ENCODE measurements at places on chromosomes 6 and 20. TPM values are rescaled to one million over a fixed set of nuclear protein-coding genes. Genes with fewer than 3 reads are reported as not detected.
A peak's percentile ranks its signal among the peaks of the same experiment; 100 is the strongest.

DNA sequence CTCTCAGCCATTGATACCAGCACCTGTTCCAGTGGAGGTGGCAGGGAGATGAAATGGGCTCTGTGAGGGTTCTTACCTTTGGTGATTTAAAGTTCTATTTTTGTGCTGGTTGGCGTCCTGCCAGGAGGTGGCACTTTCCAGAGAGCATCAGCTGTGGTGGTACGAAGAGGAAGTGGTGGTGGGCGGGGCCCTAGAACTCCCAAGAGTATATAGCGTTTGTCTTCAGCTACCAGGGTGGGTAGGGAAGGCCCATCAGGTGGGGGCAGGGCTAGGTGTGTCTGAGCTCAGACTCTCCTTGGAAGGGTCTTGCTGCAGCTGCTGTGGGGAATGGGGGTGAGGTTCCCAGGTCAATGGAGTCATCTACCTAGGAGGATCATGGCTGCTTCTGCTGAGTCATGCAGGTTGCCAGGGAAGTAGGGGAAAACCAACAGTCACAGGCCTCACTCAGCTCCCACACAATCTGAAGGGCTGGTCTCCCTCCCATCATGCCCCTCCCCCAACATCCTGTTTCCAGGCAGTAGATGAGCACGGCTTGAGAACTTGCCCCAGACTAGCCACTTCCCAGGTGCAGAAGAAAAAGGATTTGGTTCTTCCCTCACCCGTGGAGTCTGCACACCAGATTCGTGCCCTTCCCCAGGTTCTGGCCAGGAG is 46.6 kb downstream of the MOXD1 start:
- peak overlapping the region; percentile 74 for H3K27ac ChIP-seq
- peaks cover 6% of the 10 kb centered on the region for H3K27me3 ChIP-seq
- H3K4me3 ChIP-seq, result peak overlapping the region; percentile 22
- peaks cover 35% of the 10 kb centered on the region for H3K4me1 ChIP-seq

The GMPR gene
- 2.1 TPM for total RNA-seq

DNA sequence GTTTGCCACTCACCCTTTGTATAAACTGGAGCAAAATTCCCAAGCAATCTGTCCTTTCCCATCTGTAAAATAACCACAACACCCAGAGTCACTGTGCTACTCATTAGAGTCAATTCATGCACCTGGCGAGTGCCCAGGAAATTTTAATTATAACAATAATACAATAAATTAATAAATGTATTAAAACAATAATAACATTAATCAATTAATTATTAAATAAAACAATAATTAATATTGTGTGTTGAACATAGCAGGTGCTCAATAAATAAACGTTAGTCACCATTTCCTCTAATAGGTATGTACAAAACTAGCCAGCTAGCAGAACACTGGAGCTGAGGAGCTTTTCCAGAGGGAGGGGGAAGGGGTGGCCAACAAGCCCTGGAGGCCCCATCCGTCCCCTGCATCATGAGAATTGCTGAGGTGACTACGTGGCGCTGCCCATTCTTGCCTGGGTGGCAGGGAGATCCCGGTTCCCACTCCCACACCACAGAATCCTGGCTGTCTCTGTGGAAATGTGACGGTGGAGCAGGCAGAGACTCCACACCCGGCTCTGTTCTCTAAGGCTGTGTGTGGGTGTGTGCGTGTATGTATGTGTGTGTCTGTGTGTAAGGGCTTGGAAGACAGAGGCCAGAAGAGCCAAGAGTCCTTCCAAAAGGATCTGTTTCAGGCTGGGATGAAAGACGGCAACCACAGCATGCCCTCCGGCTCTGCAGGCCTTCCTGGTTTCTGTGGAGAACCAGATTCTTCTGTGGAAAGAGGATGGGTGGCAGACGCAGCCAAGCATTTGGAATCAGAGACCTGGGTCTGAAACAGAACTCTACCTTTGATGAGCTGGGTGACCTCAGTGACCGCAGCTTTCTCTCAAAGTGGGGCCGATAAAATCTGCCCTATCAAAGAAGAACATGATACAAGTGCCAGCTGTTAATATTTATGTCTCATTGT is 18.8 kb upstream of the EZR start:
- H3K4me1 ChIP-seq, result no peaks in the 10 kb centered on the region
- no peak overlapping the region for H3K27ac ChIP-seq
- no peaks in the 10 kb centered on the region for H3K36me3 ChIP-seq
- no peak for DNase-seq
- no peak overlapping the region for H3K4me3 ChIP-seq

DNA sequence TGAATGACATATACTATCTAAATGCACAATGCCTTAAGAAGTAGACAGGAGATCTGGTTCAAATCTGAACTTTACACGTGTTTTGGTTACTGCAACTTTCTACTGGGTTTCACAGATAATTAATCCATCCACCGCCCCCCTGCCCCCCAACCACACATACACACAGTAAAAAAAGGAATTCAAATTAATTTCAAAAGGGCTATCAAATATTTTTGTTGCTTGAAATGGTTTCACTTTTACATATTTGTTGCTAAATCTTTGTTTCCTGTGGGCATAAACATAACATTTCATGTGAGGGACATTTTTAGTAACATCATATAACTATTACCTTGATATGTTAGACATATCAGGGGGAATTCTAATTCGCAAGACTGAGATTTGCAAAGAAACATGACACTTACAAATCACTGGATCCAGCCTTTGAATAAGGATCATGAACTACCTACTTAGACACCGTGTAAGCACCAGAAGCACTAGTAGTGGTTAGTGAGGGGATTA is 7.5 kb downstream of the NEDD9 start:
- H3K27me3 ChIP-seq, result no peaks in the 10 kb centered on the region
- DNase-seq, result no peak
- H3K4me3 ChIP-seq, result peak overlapping the region; percentile 72
- peaks cover 60% of the 10 kb centered on the region for H3K36me3 ChIP-seq

The GPR6 gene
- total RNA-seq, result not detected

DNA sequence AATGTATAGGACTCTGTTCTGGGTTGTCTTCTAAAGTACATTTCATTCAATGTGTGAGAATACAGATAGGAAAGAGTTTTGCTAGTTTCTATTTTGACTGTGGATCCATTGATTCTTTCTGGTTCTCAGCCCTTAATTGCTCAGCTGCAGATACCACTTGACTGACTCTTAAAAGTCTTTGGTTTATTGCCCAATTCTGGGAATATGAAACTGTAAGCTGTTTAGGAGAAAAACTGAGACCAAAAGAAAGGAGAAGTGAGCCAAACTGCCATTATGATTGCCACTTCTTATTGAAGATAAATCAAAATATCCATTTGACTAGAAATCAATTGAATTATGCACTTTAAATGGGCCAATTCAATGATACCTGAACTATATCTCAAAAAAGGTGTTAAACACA is 211.4 kb downstream of the ESR1 start:
- H3K36me3 ChIP-seq, result no peaks in the 10 kb centered on the region
- H3K27me3 ChIP-seq, result peaks cover 3% of the 10 kb centered on the region
- H3K27ac ChIP-seq, result no peak overlapping the region
- no peak for DNase-seq
- no peaks in the 10 kb centered on the region for H3K4me1 ChIP-seq

GRCh38 chr20:64038565-64039292 is 2.7 kb downstream of the C20orf204 start:
- peaks cover 48% of the 10 kb centered on the region for H3K4me1 ChIP-seq
- peak overlapping the region; percentile 80 for H3K27ac ChIP-seq
- DNase-seq, result peak; percentile 95
- H3K36me3 ChIP-seq, result peaks cover 8% of the 10 kb centered on the region
- H3K27me3 ChIP-seq, result no peaks in the 10 kb centered on the region
- H3K4me3 ChIP-seq, result peak overlapping the region; percentile 79

The TMEM200A gene
- total RNA-seq, result 1.3 TPM

DNA sequence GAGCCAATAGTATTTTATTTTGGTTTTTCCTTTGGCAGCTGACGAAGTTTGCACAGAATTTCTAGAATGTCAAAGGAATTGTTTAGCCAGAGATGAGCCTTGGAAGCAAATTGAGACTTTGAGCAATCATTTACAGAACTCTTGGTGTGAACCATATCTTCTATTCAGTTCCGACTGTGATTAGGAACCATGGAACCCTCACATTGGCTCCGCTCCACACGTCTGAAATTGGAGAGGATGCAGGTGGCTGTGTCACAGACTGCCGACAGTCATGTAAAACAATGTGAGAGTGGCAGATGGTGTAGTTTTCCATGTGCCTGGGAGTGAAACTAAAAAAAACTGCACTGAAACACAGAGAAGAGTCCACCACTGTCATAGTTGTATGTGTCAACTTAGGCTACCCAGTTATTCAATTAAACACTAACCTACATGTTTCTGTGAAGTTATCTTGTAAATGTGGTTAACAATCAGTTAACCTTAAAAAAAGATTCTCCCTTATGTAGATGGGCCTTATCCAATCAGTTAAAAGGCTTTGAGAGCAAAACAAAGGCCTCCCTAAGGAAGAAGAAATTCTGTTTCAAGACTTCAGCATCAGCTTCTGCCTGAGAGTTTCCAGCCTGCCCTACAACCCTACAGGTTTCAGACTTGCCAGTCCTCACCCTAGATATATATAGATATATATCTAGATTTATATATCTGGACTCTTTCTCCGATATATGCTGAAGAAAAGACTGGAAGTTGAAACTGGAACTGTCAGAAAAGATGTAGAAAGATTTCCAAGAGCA is 3.3 kb upstream of the HMGN4 start:
- no peak for DNase-seq
- peaks cover 8% of the 10 kb centered on the region for H3K36me3 ChIP-seq
- H3K27me3 ChIP-seq, result peaks cover 2% of the 10 kb centered on the region
- H3K4me1 ChIP-seq, result peaks cover 47% of the 10 kb centered on the region

GRCh38 chr6:134626086-134626485 is 308.2 kb upstream of the SGK1 start:
- peaks cover 8% of the 10 kb centered on the region for H3K4me1 ChIP-seq
- no peaks in the 10 kb centered on the region for H3K36me3 ChIP-seq
- no peak overlapping the region for H3K4me3 ChIP-seq
- H3K27ac ChIP-seq, result no peak overlapping the region
- no peak for DNase-seq

The TRIM15 gene
- total RNA-seq, result 0.24 TPM

GRCh38 chr20:37839955-37840354 is 63.0 kb upstream of the VSTM2L start:
- H3K27ac ChIP-seq, result no peak overlapping the region
- DNase-seq, result no peak
- peaks cover 14% of the 10 kb centered on the region for H3K36me3 ChIP-seq
- H3K4me1 ChIP-seq, result peaks cover 7% of the 10 kb centered on the region

DNA sequence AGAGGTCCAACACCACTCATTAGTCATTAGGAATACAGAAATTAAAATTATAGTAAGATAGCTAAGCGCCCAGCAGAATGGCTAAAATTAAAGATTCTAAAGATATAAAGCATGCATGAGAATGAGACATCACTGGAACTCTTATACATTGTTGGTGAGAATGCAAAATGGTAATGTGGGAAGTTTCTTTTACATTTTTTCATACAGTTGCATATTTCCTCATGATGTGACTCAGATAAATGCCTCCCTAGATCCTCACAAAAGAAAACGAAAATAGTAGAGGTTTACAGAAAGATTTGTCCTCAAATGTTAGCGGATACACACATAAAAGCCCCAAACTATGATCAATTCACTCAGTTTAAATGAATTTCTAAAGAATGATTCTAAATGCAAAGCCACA is 633.7 kb upstream of the GJE1 start:
- H3K36me3 ChIP-seq, result no peaks in the 10 kb centered on the region
- H3K27me3 ChIP-seq, result no peaks in the 10 kb centered on the region
- H3K27ac ChIP-seq, result no peak overlapping the region
- DNase-seq, result no peak

- DNase-seq, result no peak
- no peaks in the 10 kb centered on the region for H3K27me3 ChIP-seq
- H3K4me3 ChIP-seq, result no peak overlapping the region
- H3K27ac ChIP-seq, result no peak overlapping the region
These were observed 383.8 kb downstream of the TFAP2A start for GRCh38 chr6:10030942-10031537.

The GPR63 gene
- total RNA-seq, result 2.7 TPM

- H3K27me3 ChIP-seq, result peaks cover 14% of the 10 kb centered on the region
- no peak overlapping the region for H3K27ac ChIP-seq
These were observed 108.4 kb upstream of the MAFB start for GRCh38 chr20:40797425-40797824.

The SS18L1 gene
- total RNA-seq, result 26.7 TPM
